ENCODE measurements at places on chromosomes 2 and 18. TPM values are rescaled to one million over a fixed set of nuclear protein-coding genes. Genes with fewer than 3 reads are reported as not detected.

The INO80C gene
- 8.3 TPM for total RNA-seq

The POTEJ gene
- not detected for total RNA-seq

The M1AP gene
- total RNA-seq, result 1.7 TPM

The RAPH1 gene
- total RNA-seq, result 33.4 TPM

The VAMP8 gene
- total RNA-seq, result 86.5 TPM

The SOX11 gene
- total RNA-seq, result 17.1 TPM

The YPEL5 gene
- 63.1 TPM for total RNA-seq

The BCL11A gene
- 4.4 TPM for total RNA-seq

- DNase-seq, result no peak
Measured at GRCh38 chr2:70746094-70746974, 21.7 kb downstream of the ADD2 start.

DNA sequence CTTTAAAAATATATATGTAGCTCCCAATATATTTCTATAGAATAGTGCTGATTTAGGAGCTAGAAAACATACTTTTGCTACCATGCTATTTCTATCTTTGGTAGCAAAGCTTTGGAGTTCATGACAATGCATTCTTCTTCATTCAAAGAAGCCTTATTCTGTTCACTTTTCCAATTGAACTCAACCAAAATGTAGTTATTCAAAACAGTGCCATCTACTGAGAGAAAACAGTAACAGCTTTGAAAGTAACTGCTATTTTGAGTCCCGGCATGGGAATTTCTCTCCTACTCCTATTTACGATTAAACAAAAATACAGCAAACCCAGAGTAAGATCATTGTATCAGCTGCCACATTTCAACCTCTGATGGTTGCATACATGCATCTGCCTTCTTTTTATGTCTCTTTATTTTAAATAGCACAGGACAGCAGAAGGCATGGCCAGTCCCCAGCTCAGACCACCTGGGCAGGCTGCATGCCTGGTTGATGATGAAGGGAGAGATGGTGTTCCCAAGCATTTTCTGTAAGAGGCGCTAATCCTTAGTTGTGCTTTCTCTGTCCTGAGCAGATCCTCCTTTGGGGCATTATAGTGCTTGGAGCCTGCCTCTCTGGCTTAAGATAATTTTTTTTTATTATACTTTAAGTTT lies 69.7 kb upstream of the SULT1C3 start:
- DNase-seq, result no peak

GRCh38 chr18:23301972-23302371 lies 151.1 kb upstream of the RIOK3 start:
- no peak for DNase-seq

GRCh38 chr2:147588191-147588590 lies 256.6 kb upstream of the ACVR2A start:
- DNase-seq, result peak; percentile 15

GRCh38 chr2:120682654-120683053 lies 53.0 kb upstream of the GLI2 start:
- no peak for DNase-seq

DNA sequence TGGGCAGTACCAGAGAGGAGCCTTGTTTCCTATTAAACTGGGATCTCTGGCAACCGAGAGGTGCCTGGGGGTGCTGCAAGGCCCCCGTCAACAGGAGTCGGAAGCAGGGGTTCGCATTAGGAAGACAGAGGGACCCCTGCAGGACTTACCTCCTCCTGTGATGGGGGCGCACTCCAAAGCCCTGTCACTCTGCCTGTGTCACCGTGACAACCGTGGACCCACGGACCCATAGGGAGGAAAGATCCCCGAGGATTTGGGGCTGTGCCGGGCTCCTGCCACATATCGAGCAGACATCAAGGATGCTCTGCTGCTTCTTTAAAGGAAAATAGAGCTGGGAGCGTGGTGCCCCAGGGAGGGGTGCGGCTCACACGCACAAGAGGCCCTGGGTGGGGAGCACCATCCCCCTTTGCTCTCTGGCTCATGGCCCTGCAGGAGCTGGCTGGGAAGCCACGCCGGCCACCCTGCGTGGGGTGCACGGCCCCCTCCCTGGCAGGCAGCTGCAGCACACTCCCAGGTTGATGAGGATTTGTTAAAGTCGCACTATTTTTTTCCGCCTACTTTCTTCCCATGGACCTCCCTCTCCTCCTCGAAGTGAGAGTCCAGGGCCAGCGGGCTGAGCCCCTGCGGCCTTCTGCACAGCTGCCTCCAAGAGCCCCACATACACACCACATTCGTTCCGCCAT lies 167.5 kb downstream of the TWIST2 start:
- DNase-seq, result no peak

GRCh38 chr18:50374220-50374752 lies 560 bp upstream of the SKA1 start:
- DNase-seq, result no peak

- DNase-seq, result no peak
Measured at GRCh38 chr2:131055169-131056065, 37.8 kb downstream of the FAM168B start.

DNA sequence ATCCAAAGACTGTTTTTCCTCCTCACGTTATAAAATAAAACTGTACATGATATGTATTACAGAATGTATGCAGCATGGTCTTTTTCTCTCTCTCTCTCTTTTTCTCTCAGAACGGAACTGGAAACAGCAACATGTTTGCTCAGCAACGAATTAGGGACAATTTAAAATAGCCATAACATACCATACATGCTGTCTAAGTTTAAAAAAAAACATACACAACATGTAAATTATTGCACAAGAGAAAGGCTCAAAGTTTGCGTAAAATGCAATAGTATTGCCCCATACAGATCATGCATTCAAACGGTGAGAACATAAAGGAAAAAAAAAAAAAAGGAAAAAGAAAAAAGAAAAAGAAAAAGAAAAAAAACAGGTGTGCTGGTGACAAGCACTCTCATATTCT lies 93.6 kb downstream of the BCL11A start:
- no peak for DNase-seq

GRCh38 chr2:130287656-130288026 lies 55.1 kb upstream of the IMP4 start:
- no peak for DNase-seq

DNA sequence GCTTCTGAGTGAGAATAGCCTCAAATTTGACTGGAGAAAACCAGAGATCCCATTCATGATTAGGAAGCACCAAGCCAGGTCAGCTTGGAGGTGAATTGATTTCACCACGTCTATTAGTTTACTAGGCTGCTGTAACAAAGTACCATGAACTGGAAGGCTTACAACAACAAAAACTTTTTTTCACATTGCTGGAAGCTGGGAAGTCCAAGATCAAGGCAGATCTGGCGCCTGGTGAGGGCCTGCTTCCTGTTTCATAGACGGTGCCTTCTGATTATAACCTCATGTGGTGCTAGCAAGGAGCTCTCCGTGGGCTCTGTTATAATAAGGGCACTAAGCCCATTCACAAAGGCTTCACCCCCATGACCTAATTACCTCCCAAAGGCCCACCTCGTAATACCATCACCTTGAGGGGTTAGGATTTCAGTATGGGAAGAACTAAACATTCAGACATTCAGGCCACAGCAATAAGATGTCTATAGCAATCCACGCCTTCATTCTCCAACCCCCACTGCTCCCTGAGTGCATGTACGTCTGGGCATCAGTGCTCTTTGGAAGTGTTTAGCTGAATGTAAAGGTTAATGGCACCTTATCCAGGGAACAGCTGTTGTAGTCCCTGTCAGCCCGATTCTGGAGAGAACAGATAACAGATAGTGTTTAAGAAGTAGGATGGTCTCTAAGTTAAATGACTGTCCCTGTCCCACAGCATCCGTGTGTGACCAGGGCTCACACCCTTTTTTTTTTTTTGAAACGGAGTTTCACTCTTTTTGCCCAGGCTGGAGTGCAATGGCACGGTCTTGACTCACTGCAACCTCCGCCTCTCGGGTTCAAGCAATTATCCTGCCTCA lies 89.2 kb downstream of the SOCS6 start:
- DNase-seq, result no peak

GRCh38 chr2:28036307-28036706 lies 145.8 kb downstream of the BABAM2 start:
- no peak for DNase-seq

DNA sequence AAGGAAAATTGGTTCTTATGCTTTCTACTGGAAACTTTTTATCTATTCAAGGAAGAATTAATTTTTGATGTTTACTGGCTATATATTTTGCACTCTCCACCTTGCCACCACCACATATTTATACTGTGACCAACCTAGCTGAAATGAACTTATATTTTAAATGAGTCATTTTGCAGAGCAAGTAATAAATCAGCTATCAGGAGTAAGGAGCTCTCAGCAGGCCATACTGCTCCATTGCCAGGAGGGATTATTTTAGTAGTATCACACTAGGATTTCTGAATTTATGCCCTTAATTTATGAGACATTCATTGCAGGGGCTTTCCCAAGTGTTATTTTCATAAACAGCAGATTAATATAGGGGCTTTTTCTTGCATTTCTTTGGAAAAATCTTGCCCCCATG lies 125.8 kb upstream of the CYP1B1 start:
- no peak for DNase-seq

DNA sequence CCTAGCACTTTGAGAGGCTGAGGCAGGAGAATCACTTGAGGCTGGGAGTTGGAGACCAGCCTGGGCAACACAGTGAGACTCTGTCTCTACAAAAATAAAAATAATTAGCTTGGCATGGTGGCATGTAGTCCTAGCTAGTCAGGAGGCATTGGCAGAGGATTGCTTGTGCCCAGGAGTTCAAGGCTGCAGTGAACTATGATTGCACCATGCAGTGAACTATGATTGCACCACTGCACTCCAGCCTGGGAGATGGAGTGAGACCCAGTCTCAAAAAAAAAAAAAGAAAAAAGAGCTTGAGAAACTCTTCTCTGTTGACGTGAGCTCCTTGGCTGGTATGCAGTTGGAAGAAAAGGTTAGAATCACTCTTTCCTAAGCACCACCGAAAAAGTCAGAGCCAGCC lies 125.1 kb upstream of the TNP1 start:
- DNase-seq, result no peak

GRCh38 chr18:55121397-55122170 lies 162.3 kb upstream of the CCDC68 start:
- DNase-seq, result no peak

- DNase-seq, result no peak
Measured at GRCh38 chr2:214139630-214140284, 271.1 kb upstream of the VWC2L start.

DNA sequence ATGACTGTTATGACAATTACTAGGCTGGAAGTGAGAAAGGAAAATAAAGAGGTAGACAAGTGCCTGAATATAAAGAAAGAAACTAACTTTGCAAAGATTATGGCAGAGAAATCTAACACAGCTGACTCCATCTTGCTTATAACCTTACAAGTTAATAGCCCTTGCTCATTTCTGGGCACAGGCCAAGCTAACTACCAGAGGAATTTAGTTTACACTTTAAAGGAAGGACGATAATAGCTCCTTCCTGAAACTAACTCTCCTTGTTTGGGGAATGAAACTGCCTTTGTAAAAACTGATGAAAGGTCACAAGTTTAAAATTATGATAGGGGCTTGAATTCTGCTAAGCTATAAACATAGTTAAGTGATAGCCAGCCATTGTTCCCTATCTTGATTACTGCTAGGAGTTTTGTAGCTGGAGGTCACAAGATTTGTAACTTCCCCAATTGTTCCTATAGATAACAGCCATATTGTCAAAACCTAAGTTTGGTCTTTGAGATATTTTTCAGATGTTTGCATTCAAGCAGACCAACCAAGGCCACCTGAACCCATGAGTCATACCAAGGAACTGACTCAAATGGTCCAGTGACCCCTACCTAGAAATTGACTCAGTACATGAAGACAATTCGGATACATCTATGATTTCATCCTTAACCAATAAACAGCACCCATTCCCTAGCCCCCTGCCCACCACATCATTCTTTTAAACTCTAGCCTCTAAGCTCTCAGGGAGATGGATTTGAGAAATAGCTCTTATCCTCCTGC lies 209.2 kb upstream of the LRATD1 start:
- DNase-seq, result no peak

- DNase-seq, result no peak
Measured at GRCh38 chr2:171279983-171280790, 119.5 kb upstream of the TLK1 start.

DNA sequence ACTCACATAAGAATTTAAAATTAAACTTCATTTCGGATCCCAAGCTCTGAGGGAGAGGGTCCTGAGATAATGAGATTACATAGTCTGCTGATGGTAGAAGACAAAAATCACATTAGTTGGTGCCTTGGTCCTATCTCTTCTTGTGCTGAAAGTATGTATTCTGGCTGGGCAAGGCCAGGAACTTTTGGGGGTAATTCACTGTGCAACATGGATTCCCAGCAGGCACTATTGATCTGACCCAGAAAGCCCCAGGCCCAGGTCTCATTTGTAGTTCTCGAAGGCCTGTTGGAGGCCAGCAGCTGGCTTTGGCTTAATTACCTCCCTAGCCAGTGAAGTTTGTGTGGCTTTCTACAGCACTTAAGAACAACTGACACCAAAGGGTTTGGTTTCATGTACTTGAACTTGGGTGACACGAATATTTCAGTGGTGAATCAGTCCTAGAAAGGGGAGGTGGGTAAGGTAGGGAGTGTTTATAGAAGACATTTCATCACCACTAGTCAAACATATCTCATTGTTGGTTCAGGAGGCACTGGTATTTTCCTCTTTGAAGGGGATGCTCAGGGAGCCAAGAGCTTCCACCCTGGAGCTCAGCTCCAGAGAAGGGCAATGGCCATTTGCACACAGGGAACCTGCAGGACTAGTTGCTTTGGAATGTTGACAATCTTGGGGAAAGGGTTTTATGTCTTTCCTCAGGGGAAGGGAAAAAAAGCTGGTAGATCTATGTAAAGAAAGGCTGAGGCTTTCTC lies 217.8 kb downstream of the OSR1 start:
- peak; percentile 46 for DNase-seq

DNA sequence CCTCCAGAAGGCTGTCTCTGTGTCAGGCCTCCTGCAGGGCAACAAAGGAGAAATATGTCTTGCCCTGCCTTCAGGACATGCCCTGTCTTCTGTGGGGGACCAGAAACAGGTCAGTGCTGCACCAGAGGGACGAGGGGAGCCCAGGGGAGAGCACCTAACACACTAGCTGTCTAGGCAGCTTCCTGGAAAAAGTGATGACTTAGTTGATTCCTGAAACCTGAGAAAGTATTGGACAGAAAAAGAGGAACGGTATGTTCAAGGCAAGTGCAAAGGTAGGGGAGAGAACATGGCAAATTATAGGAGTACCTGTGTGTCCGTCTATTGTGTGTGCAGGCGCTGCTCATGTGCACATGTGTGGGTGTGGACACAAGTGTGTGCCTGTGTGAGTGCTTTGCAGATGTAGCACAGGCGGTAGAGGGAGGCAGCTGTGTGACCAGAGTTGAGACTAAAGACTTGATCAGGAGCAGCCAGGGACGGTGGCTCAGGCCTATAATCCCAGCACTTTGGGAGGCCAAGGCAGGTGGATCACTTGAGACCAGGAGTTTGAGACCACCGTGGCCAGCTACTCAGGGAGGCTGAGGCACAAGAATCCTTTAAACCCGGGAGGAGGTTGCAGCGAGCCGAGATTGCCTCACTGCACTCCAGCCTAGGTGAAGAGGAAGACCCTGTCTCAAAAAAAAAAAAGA lies 119.5 kb downstream of the GYPC start:
- no peak for DNase-seq

- DNase-seq, result no peak
Measured at GRCh38 chr2:120313695-120314615, 32.0 kb upstream of the INHBB start.

GRCh38 chr2:116499389-116499788 lies 1315.1 kb upstream of the DDX18 start:
- no peak for DNase-seq

GRCh38 chr18:24018299-24018886 lies 3.8 kb downstream of the TTC39C start:
- no peak for DNase-seq

Measured in epithelial cell of proximal tubule (primary cell).